ENCODE measurements at places on chromosomes 2 and 18.
A peak's percentile ranks its signal among the peaks of the same experiment; 100 is the strongest.

- DNase-seq = peak; percentile 67
Measured at GRCh38 chr2:46331109-46331766, 34.0 kb downstream of the EPAS1 start.

- no peak for DNase-seq
Measured at GRCh38 chr2:208565690-208566416, 159.3 kb downstream of the PTH2R start.

DNA sequence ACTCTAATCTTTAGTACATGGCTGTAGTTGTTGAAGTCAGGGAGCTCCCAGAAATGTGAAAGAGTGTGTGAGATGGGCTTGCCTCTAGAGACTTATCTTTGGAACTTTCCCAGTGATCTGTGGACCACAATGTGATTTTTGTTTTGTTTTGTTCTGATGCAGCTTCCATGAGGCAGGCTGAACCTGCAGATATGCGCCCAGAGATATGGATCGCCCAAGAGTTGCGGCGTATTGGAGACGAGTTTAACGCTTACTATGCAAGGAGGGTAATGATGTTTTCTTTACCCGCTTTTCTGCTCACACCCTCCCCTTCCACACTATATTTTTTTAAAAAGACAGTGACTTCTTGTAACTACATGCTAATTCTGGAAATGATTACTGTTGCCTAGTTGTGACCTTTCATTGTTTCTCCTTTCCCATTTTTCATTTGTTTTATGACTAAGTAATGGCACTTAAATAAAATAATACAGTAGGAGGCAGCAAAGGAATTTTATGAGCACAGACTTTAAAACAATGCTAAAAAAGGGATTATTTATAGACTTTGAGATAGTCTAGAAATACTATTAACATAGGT, 29.3 kb downstream of the BCL2L11 start:
- no peak for DNase-seq

- no peak for DNase-seq
Measured at GRCh38 chr2:59180621-59181020, 939.5 kb upstream of the FANCL start.

GRCh38 chr18:3150274-3150673, 69.5 kb downstream of the MYOM1 start:
- no peak for DNase-seq

DNA sequence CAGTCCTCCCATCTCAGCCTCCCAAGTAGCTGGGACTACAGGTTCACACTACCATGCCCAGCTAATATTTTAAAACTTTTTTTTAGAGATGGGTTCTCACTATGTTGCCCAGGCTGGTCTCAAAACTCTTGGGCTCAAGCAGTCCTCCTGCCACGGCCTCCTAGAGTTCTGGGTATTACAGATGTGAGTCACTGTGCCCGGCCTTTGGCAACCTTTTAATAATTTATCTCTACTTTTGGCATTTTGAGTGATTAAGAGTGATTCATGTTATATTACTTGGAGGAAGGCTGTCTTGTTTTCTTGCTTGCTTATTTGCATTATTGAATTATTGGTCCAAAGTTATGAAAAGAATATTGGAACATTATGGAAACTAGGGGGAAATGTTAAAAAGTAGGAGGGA, 24.3 kb downstream of the NCOA1 start:
- no peak for DNase-seq

DNA sequence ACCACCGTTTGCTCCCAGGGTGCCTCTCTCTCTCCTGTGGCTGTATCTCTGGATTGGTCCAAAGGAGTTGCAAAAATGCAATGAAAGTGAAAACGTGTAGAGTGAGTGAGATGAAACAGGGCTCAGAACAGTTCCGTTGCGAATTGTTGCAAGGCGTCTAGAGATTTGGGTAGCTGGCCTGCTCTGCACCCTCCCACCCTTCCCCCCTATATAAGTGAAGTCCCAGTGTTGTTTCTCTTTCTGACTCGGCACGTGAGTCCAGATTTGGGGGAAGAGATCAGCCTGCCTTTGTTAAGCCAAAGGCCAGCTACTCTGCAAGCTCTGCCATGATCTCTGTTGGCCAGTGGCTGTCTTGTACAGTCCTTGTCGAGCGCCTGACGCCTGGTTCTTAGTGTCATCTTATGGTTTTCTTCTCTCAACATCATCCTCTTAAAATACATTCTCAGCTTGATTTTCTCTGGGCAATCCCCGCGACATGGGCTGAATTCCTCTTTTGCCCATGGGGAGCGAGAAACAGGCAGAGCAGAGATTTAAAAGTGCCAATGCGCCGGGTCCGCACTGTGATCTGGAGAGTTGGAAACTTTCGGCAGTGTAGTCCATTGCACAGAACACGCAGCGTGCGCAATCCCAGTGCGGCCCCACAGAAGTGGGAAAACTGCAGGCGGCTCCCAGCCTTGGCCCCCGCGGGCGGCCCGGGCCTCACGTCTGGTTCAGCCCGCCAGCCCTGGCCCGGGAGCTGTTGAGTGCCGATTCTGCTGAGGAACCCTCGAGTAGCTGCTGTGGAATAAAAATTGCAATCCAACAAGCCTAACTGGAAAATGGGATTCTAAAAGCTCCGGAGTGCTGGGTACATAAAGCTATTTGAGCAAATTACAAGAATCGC, 9.3 kb downstream of the MEIS1 start:
- DNase-seq = peak; percentile 86

- no peak for DNase-seq
Measured at GRCh38 chr2:1249897-1250687, 163.2 kb upstream of the TPO start.

Data from fibroblast of villous mesenchyme (primary cell).